NCI-H2081 treated with DMSO at 0.1 percent for 48 hours (cell line): ENCODE measurements at places on chromosomes 3 and 15.
A peak's percentile ranks its signal among the peaks of the same experiment; 100 is the strongest.

DNA sequence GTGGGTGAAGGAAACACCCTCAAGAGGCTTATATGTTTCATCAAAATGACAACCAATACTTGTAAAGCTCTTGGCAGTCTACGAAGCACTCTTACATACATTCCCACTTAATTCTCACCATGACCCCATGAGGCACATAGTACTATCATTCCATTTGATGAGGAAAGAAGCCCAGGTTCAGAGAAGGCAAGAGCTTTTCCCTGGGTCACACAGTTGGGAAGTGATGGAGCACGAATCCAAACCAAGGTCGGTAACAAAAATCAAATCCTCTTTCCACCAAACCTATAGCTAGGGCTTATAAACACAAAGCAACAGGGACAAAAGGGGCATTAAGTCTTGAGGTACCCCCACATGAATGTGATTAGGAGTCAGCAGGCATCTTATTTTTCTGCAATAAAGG is 187.1 kb downstream of the UACA start:
- DNase-seq = no peak

GRCh38 chr15:47407692-47408091 is 309.6 kb upstream of the SEMA6D start:
- no peak for DNase-seq

DNA sequence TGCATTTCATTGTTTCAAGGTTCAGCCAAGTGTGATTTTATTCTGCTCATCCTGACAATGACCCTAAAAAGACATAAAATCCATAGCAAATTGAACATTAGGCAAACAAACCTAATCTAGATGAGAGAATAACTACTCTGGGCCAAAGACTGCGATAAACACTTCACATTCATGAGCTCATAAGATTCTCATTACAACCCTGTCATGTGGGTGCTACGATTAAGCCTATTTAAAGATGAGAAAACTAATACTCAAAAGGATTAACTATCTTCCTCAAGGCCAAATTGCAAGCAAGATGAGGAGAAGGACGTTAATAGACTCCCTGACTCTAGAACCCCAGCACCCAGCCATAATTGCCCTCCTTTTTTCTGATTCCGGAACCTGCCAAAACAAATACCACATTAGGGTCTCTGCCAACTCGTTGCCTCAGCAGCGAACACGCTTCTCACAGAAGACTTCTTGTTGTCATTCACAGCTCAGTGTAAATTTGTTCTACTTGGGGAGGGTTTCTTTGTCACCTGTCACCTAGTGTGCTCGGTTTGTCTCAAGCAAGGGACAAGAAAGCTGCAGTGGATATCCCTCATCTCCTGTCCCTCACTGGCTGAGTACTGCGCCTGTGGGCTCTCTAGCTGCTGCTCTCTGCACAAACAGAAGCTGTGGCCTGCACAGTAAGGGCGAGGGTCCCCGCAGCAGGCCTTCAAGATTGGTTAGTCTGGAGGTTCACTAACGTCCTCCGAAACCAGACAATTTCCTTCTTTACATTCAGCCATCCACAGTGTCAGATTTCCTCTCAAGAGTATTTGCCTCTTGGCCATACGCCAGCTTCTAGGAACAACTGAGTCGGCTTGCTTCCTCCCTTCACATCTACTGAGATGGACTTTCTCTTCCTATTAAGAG is 200.0 kb upstream of the UBE2E2 start:
- no peak for DNase-seq

GRCh38 chr15:70892912-70893560 is 410 bp downstream of the LRRC49 start:
- DNase-seq = peak; percentile 18

GRCh38 chr15:70252056-70252950 is 154.6 kb upstream of the TLE3 start:
- no peak for DNase-seq

GRCh38 chr3:141528800-141529199 is 42.0 kb downstream of the RASA2 start:
- no peak for DNase-seq

GRCh38 chr3:20136231-20136630 is 49.8 kb downstream of the SGO1 start:
- DNase-seq = no peak

DNA sequence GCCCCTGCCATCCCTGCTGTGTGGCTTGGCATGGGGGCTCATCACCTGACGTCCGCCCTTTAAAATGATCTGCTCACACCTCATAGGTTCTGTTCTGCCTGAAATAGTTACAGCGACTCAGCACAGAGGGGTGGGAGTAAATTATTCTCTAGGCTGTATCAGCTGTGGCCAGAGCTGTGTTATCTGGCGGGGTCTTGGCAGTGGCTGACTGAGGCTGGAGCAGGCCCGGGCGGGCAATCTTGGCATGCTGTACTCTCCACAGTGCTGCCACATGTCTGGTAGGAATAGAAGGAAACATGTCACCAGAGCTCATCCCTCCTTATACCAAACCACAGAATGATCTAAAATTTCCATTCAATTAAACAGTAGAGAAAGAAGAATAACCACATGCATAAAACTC is 499.9 kb upstream of the LMCD1 start:
- no peak for DNase-seq

DNA sequence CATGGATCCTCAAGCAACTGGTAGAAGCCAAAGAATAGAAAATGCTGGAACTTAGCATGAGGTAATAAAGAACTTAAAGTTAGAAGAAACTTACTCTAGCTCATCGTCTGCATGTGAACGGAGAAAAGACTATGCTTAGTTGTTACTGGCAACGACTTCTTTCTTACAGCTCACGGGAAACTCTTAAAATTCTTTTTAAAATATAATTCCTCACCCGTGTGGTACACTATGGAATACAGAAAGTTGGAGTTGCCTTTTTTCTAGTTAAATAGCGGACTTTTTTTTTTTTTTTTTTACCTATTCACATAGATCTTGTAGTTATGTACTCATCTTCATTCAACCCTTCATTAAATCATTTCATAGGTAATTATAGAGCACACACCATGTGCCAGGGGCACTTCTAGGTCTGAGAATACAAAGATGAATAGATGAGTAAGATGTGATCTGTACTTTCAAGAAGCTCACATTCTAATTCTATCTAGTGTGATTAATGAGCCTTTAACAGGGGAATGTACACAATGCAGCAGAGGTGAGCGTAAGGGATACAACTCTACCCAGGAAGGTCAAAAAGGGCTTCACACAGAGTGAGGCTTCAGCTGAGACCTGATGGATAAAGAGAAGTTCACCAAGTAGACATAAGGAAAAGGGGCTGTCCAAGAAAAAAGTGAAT is 18.4 kb upstream of the KCNMB2 start:
- DNase-seq = no peak

DNA sequence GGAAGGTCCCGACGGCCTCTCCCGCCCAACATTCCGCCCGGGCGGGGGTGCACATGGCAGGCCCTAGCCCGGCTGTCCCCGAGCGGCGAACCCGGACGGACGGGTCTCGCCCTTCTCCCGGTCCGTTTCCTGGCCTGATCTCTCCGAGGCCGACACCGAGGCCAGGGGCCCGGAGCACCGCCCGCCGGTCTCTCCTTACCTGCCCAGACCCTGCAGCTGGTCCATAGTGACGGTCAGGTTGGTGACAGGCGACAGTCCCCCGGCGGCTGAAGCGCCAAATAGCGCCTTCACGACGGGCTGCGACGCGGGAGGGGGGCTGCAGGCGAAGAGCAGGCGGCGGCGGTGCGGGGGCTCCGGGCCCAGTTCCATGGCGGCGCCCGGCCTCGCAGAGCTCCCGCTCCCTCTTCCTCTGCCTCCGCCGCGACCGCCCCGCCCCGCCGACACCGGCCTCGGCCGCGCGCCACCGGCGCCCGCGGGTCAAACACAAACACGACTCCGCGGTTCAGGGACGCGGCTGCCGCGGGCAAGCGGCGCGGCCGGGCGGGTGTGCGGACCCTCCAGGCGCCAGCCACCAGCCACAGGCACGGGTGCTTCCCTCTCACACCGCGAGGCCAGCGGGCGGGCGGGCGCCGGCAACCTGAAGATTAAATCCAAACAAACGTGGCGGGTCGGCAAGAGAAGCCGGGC is 495 bp downstream of the CDC25A start:
- DNase-seq = no peak

DNA sequence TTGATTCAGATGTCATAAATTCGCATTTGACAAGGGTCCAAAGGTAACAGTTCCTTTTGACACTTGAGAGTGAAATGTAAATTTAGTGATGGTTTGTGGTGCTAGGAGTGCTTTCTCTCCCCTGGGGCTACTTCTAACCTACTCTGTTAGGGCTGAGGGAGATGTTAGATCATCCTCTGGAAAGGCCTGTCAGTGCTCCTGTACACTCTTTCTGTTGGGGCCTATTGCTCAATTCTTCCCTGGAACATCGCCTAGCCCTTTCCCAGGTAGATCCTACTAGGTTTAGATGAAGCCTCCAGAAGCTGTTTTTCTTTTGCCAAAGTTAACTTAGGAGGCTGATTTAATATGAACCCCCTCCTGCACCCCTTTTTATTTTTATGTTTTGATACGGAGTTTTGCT is 1.4 kb downstream of the PCCB start:
- no peak for DNase-seq

DNA sequence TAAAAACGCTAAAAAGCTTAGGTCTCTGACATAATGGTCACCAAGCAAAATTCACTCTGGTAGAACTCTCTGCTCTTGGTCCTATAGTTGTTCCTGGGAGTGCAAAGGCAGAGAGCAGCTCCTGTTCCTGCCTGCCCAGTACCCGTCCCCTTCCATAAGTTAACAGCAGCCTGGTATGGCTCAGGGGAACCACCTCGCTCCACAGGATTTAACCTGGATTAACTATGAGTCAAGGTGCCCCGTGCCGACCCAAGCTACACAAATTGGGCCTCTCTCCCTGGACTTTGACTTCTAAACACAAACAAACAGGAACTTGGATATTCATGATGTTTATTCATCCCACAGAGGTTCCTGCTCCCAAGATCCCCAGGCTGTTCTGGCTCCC is 32.1 kb downstream of the SCAP start:
- DNase-seq = no peak

- DNase-seq = no peak
These were observed 114.3 kb downstream of the STAC start for GRCh38 chr3:36494461-36495109.

DNA sequence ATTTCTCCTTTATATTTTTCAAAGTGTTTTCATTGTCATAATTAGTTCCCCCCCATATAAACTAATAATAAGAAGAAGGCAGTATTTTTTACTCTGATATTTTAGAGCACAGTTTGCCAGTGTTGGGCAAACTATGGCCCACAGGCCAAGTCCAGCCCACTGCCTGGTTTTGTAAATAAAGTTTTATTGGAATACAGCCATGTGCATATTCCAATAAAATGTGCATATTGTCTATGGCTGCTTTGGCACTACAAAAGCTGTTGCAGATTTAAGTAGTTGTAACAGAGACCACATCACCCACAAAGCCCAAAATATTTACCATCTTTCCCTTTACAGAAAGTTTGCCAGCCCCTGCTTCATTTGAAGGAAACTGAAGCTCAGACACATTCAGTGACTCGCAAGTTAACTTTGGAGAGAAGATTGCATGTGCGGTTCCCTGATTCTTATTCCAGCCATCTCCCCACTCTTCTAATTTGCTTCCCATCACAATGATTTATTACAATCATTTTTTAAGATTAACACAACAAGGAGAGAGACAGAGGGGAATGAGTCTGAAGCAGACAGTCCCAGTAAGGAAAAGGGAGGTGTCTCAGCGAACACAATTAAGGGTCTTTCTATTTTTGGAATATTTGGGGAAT is 48.9 kb downstream of the RFTN1 start:
- DNase-seq = no peak

GRCh38 chr3:97306226-97306625 is 458.3 kb upstream of the ARL6 start:
- no peak for DNase-seq

DNA sequence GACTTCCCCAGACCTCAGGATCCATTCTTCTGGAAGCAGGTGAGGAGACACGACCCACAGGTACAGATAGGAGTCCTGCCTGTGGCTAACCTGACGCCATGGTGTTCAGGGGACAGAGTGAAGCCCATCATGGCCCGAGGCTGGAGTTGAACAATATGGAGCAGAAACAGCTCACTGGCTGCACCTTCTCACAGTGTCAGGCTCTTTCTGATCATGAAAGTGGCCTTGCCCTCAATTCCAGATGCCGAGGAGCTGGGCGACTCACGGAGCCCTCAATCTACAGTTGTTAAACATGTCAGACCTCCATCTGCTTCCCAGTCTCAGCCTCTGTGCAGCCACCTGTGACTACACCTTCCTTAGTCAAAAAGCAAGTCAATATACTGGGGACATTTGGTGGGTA is 110.8 kb upstream of the SMAD3 start:
- DNase-seq = no peak

GRCh38 chr3:69329892-69330291 is 56.0 kb downstream of the FRMD4B start:
- DNase-seq = no peak

DNA sequence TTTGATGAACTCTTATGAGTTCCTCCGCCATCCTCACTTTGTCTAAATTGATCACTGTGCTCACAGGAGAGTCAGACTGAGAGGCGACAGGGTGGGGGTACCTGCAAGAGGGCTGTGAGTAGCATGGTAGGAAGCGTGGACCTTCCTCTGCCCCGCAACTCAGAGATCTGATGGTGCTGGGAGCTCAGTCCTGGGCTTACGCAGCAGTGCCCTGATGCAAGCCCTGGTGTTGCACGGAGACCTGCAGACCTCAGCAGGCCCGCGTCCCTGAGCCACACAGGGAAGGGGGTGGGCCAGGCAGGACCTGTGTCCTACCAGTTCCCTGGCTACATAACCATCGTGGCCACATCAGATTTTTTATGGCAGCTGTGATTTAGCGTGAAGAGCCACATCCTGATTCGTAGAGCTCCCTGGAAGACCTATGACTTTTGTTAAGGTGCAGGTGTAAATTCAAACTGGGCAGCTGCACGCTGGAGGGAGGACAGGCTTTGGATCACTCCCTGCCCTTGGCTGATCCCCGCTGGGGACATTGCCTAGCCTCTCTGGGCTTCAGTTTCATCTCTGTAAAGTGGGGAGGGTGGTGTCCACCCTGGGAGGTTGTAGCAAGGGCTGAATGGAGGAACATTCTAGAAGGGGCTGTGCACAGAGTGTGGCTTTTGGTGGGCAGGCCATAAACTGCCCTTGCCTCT is 176.1 kb downstream of the KLF13 start:
- DNase-seq = no peak

DNA sequence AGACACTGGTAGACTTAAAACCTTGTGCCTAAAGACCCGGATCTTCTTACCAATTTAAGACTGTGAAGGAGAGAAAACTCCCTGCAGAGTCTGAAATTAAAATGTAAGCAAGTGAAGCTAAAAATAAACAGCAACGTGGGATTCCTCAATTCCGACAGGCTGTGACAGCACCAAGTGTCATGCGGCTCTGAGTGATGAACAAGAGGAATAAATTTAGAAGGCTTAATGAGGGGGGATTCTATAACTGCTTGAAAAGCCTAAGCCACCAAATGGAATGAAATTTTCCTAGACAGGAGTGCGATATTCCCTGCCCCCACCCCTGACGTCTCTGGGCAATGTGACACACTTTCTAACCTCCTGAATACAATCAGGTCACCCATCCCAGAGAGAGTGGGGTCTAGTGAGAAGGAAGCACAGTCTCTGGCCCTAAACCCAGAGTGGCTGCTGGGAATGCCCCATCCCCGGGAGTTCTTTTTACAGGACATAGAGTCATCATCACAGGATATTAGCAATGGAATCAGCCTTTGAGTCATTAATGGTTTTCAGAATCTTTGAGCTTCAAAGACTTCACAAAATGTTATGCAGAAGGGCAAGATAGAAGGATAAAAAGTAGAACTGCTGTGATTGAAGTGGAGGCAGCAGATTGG is 114.3 kb downstream of the EDEM1 start:
- DNase-seq = no peak

GRCh38 chr3:48856469-48856868 is 8.8 kb upstream of the PRKAR2A start:
- no peak for DNase-seq

GRCh38 chr15:100252359-100252758 is 89.4 kb downstream of the ADAMTS17 start:
- no peak for DNase-seq
